ENCODE measurements at places on chromosomes 7 and 10. TPM values are rescaled to one million over a fixed set of nuclear protein-coding genes. Genes with fewer than 3 reads are reported as not detected.

Gene KLF14
- not detected for total RNA-seq

Gene EN2
- total RNA-seq, result not detected

- peak overlapping the region; percentile 81 for H3K4me3 ChIP-seq
- no peak for DNase-seq
- H3K36me3 ChIP-seq, result no peaks in the 10 kb centered on the region
- no peak overlapping the region for H3K27ac ChIP-seq
Observed at GRCh38 chr7:27161214-27161720, 4.1 kb downstream of the HOXA9 start.

GRCh38 chr7:42274053-42274452 lies 37.0 kb upstream of the GLI3 start:
- DNase-seq, result no peak
- no peak overlapping the region for H3K4me3 ChIP-seq
- H3K27me3 ChIP-seq, result no peaks in the 10 kb centered on the region

GRCh38 chr10:19299645-19300044 lies 251.0 kb downstream of the MALRD1 start:
- H3K27me3 ChIP-seq, result no peaks in the 10 kb centered on the region
- H3K36me3 ChIP-seq, result no peaks in the 10 kb centered on the region
- no peak overlapping the region for H3K27ac ChIP-seq
- no peak for DNase-seq
- no peaks in the 10 kb centered on the region for H3K4me1 ChIP-seq

DNA sequence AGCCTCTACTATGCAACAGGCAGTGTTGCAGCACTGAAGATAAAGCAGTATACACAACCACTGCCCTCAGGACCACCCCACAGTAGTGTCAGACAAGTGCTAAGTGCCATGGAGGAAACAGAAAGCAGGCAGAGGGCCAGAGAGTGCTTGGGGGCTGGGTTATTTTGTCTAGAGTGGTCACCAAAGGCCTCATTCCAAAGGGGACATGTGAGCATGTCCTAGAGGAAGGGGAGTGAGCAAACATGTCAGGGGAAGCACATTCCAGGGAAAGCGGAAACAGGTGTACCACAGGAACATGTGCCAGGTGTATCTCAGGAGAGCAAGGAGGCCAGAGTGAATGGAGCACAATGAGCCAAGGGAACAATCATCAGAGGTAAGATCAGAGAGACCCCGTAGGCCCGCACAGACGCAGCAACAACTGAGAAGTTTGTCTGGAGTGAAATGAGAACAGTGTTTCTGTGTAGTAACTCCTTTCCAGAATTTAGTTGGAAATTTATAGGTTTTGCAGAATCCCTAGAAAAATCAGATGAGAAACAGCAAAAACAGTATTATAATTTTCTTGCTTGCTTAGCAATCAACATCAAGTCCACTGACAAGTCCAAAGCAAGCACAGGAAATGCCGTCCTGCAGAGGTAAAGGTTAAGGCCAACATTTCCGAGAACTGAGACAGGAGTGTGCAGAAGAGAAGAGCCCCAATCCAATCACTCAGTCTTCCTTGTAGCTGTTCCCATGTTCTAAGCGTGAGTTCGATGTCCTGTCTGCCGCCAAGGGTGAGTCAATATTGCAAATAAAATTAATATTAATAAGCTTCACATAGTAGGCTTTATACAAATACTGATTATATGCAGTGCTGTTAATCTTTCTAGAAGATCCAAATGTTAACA lies 67.3 kb downstream of the SGMS1 start:
- H3K27ac ChIP-seq, result no peak overlapping the region
- H3K36me3 ChIP-seq, result no peaks in the 10 kb centered on the region
- H3K4me1 ChIP-seq, result no peaks in the 10 kb centered on the region

DNA sequence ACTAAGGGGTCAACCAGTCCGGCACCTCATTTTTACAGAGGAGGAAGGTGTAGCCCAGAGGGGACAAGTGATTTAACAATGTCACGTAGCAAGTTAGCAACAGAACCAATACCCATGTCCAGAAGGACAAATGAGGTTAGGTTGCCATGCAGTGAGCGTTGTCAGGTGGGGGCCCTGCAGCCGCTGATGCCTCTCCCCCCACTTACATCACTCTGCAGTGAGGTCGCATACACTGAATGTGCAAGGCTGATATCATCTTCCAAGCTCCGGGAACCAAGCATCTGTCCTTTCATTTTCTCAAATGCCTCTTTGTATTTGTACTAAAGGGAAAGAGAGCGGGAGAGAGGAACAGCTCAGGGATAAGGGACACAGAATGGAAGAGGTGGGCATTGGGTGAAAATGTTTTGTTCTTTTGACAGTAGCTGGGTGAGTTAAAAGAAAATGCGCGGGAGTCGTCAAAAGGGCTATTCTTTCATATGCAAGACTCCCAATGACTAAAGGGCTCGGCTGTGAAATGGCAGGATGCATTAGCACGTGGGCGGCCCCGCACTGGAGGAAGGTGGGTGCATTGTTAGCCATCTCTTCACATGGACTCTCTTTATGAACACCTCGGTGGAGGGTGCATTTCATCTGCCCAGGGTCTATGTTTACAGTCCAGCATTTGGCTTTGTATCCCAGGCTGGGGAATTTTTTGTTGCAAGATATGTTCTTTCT lies 49.7 kb downstream of the NRAP start:
- no peaks in the 10 kb centered on the region for H3K27me3 ChIP-seq
- no peak overlapping the region for H3K27ac ChIP-seq
- no peaks in the 10 kb centered on the region for H3K4me1 ChIP-seq
- DNase-seq, result no peak
- H3K4me3 ChIP-seq, result no peak overlapping the region

Gene FRMPD2
- total RNA-seq, result not detected

Gene USP54
- total RNA-seq, result 6.3 TPM

- no peaks in the 10 kb centered on the region for H3K36me3 ChIP-seq
- H3K4me1 ChIP-seq, result no peaks in the 10 kb centered on the region
- no peaks in the 10 kb centered on the region for H3K27me3 ChIP-seq
- DNase-seq, result no peak
- H3K4me3 ChIP-seq, result no peak overlapping the region
Observed at GRCh38 chr10:16907687-16908086, 90.5 kb upstream of the RSU1 start.

Gene OR2A5
- not detected for total RNA-seq

DNA sequence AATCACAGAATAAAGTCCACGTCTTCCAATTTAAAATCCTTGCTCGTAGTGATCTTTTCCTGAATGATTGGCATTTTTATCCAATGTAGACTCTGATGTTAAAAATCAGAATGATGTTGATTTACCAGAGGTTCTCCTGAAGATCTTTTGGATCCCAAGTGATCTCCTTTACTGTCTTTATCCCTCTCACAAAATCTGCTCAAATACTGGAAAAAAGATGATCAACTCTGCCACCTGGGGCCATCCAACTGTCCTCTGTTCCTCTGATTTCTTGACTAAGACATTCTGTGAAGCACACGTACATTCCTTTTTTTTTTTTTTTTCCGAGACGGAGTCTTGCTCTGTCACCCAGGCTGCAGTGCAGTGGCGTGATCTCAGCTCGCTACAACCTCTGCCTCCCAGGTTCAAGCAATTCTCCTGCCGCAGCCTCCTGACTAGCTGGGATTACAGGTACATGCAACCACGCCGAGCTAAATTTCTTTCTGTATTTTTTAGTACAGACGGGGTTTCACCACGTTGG lies 18.0 kb upstream of the ADRB1 start:
- DNase-seq, result no peak
- peaks cover 13% of the 10 kb centered on the region for H3K4me1 ChIP-seq
- no peak overlapping the region for H3K27ac ChIP-seq

DNA sequence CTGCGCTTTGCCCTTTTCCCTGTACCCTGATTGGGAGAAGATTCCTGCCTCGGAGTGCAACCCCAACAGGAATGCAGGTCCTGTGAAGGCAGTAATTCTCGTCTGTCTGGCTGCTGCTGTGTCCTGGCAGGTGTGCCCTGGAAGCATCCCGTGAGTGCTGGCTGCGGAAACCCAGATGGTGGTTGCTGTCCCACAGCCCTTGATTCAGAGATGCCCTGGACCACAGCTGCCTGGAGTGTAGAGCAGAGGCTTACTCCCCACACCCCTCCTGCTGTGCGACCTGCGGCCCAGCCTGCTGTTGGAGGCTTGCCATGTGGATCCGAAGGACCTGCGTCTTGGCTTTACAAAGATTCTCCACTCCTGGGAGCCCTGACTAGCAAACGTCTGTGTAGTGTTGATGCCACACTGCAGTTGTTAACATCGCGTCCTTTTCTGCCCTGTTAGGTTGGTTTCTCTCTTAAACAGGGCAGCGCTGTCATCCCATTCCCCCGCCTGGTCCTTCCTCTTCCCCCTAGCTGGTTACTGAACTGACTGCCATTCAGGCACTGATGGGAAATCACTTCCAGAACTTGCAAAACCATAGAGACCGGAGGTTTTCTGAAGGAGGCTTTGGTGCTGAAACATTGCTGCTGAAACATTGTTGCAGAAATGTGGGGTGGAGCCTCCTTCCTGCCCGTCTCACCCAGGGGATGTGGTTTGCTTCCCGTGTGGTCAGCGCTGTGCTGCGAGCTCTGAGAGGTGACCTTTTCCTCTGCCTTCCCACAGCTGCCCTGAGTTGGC lies 53.3 kb downstream of the DNAJB6 start:
- H3K27ac ChIP-seq, result no peak overlapping the region
- peaks cover 20% of the 10 kb centered on the region for H3K4me1 ChIP-seq
- no peaks in the 10 kb centered on the region for H3K27me3 ChIP-seq
- no peak for DNase-seq

- DNase-seq, result no peak
- no peaks in the 10 kb centered on the region for H3K36me3 ChIP-seq
- H3K27ac ChIP-seq, result peak overlapping the region; percentile 82
- H3K27me3 ChIP-seq, result no peaks in the 10 kb centered on the region
Observed at GRCh38 chr7:39624442-39624807, 1.1 kb downstream of the RALA start.

GRCh38 chr7:100486753-100487446 lies 3.2 kb downstream of the NYAP1 start:
- no peak overlapping the region for H3K27ac ChIP-seq
- DNase-seq, result no peak
- no peak overlapping the region for H3K4me3 ChIP-seq

Gene MAD1L1
- 112 TPM for total RNA-seq

Gene GDF10
- total RNA-seq, result 0.16 TPM

DNA sequence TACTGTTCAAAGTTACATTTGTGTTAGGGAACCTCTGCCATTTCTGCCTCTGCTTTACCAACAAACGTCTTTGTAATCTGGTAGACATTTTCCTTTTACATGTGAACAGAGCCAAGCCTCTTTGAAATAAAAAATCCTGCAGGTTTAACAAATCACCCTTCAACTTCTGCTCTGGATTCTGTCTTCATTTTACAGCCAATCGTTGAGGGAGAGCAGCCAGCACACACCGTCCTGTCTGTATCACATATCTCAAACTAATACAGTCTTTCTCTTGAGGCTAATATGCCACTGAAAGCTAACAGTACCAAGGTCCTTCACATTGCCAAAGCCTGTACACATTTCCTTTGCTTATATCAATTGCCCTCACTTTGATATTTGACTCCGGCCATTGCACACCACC lies 468.6 kb upstream of the TEX47 start:
- H3K27ac ChIP-seq, result no peak overlapping the region
- H3K27me3 ChIP-seq, result no peaks in the 10 kb centered on the region
- DNase-seq, result no peak
- no peaks in the 10 kb centered on the region for H3K4me1 ChIP-seq
- H3K36me3 ChIP-seq, result no peaks in the 10 kb centered on the region

DNA sequence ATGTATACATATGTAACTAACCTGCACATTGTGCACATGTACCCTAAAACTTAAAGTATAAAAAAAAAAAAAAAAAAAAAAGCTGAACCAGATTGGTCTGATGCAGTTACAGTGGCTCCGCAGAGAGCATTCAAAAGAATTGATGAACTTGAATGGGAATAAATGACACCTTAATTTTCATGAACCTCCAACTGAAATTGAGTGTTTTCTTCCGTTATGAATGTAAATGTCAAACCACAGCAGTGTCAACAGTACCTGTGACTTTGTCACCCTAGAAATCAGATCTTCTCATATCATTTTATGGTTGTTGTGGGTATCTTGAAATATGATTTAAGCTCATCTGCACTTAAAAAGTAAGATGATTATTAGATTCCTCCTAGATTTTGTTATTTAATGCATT lies 32.7 kb upstream of the SRGN start:
- H3K27ac ChIP-seq, result no peak overlapping the region
- peaks cover 13% of the 10 kb centered on the region for H3K4me1 ChIP-seq
- H3K27me3 ChIP-seq, result no peaks in the 10 kb centered on the region

- DNase-seq, result peak; percentile 34
- no peaks in the 10 kb centered on the region for H3K4me1 ChIP-seq
- no peak overlapping the region for H3K4me3 ChIP-seq
- no peak overlapping the region for H3K27ac ChIP-seq
Observed at GRCh38 chr10:121886997-121887622, 40.7 kb downstream of the ATE1 start.

DNA sequence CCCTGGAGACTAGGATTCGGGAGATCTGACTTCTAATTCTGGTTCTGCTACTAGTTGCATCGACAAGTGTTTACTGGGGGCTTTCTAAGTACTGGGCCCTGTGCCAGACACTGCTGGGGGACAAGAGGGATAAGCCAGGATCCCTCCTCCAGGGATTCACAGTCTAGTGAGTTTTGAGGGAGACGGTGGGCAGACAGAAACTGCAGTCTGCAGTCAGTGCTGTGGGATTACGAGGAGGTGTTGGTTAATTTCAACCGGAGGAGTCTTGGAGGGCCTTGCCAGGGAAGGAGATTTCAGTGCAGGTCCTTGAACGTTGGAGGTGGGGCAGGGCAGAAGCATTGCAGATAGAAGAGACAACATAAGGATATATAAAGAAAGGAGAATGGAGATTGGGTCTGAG lies 3.5 kb upstream of the KCNH2 start:
- no peak for DNase-seq
- peaks cover 9% of the 10 kb centered on the region for H3K27me3 ChIP-seq
- no peak overlapping the region for H3K27ac ChIP-seq
- H3K4me1 ChIP-seq, result peaks cover 23% of the 10 kb centered on the region
- no peak overlapping the region for H3K4me3 ChIP-seq

GRCh38 chr7:134448356-134449229 lies 10.3 kb downstream of the AKR1B1 start:
- H3K4me3 ChIP-seq, result no peak overlapping the region
- no peak overlapping the region for H3K27ac ChIP-seq
- peaks cover 1% of the 10 kb centered on the region for H3K4me1 ChIP-seq
- H3K27me3 ChIP-seq, result no peaks in the 10 kb centered on the region
- no peak for DNase-seq
- peaks cover 15% of the 10 kb centered on the region for H3K36me3 ChIP-seq

All from naive thymus-derived CD4-positive, alpha-beta T cell (primary cell).